ENCODE measurements at places on chromosomes 16 and 17.

GRCh38 chr17:79280866-79281572 lies 206.4 kb downstream of the ENGASE start:
- DNase-seq: no peak

DNA sequence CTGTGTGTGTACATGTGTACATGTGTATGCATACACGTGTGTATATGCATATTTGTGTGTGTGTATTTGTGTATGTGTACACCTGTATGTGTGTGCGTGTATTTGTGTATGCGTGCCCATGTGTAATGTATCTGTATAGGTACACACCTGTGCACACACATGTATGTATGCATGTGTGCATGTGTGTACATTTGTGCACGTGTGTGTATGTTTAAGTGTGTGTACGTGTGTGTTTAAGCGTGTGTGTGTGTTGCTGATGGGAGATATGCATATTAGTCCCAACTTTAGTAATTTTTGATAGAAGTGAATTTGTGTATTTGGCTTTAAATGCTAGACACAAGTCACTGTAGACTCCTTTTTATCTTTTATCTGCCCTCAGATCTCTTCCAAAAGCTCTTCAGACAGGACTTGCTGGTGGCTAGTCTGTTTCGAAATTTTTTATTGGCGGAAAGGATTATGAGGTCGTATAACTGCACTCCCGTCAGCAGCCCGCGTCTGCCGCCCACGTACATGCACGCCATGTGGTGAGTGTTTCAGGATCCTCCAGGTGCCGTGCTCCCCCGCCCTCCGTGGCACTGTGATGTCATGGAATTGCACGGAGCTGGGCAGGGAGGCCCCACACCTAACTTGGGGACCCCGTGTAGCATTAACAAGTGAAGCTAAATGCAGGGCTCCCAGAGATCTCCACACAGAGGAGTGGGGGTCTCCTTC lies 168.8 kb upstream of the CHMP6 start:
- no peak for DNase-seq

DNA sequence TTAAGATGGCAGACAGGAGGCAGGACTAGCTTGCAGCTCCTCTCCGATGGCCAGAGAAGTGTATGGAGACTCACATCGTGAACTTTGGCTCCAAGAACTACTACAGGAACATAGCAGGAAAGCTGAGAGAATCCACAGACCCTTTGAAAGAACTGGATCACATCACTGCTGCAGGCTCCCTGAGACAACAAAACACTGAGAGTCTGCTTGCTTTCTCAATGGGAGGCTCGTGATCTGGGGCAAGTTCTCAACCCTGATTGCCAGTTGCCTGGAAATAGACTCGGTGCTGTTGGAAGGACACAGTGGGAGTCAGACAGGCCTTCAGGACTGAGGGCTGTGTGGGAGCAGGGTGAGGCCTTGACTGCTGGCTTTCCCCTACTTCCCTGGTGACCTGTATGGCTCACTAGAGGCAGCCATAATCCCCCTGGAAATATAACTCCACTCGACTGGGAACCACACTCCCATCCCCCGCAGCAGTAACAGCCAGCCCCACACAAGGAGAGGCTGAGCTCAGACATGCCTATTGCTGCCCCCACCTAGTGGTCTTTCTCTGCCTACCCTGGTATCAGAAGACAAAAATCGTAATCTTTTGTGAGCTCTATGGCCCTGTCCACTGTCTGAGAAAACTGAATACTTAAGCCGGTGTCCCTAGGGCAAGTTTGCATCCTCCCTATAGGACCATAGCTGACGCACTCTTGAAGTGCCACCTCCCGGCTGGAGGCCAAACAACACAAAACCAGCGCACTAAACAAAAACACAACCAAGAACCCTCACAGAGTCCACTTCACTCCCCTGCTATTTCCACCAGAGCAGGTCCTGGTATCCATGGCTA lies 238.4 kb downstream of the CEP112 start:
- no peak for DNase-seq

DNA sequence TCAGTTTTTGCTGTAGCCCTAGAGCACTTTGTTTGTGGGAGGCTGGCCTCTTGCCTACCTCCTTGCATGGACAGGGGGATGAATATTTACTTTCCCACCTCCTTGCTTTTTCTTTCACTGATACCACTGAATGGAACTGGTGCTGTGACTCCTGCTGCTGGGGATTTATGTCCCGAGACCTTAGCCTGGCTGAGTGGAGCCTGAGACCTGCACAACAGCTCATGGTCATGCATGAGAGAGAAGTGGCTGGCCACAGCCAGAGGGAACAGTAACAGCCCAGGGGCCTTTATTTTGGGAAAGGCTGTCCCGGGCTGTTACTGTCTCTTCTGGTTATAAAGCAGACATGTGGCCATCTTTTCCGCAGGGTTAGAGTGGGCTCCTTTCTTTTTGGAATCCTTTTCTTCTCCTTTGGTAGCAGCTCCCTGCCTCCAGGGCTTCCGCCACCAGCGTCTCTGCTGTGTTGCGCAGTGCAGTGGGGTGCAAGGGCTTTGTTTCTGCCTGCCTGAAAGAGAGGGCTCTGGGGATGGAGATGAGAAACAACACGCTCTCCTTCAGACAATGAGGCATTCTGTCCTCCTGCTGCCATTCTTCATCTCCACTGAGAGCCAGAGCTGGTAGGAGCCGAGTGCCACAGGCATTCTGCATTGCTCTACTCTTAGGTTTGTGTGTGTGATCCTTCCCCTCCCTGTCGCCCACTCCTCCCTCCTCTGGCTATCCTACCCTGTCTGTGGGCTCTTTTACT lies 14.5 kb downstream of the SNX11 start:
- no peak for DNase-seq

DNA sequence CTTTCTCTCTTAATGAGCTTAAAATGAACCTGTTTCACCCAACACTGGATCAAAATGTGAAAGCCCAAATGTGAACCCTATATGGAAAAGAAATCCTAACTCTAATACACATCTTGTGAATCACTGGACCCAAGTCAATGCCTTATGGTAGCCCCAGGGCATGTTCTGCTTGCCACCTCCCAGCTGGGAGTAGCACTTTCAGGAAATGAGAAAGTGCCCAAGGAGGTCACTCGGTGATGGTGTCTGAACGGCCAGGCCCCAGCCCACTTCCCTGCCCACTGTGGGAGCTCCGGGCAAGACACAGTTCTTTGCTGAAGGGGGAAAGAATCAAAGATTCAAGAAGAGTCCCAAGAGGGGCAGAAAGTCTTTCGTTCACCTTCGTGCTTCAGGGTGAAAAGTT lies 46.1 kb downstream of the GTF3C1 start:
- no peak for DNase-seq

- DNase-seq: no peak
Observed at GRCh38 chr17:72139212-72139611, 18.4 kb downstream of the SOX9 start.

DNA sequence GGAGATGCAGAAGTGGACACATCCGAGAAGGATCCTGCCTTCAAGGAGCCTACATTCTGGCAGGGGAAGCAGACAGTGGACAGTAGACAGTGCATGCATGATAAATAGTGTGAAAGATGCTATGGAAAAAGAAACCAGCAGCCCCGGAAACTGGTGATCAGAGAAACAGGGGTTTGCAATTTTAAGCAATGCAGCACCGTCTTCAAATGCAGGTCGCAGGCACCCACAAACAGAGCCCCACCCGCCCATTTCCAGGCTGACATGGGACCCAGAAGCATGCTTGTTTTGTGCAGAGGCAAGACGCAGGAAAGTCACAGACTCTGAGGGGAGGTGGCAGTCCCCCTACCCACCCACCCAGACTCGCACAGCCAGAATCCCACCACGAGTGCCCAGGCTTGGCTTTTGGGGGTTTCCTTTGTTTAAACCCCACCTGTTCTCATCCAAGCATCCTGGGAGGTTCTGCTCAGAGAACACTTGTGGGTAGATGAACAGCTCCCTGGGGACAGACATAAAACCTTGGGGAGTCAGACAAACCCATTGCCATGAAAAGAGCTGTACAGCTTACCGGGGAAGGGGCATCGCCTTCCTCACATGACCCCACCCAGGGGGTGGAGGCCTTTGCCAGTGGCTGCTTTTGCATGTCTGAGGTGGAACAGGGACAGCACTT lies 114.3 kb downstream of the MGAT5B start:
- DNase-seq: no peak

GRCh38 chr17:72266112-72266775 lies 145.4 kb downstream of the SOX9 start:
- DNase-seq: peak; percentile 87
